ENCODE measurements at places on chromosomes 12 and 14. TPM values are rescaled to one million over a fixed set of nuclear protein-coding genes. Genes with fewer than 3 reads are reported as not detected.

KRT85 gene
- not detected for total RNA-seq

SPATA7 gene
- total RNA-seq = 46.1 TPM

RASSF9 gene
- 0.16 TPM for total RNA-seq

SPPL3 gene
- total RNA-seq = 84.1 TPM

OTUB2 gene
- 3.8 TPM for total RNA-seq

CLEC4E gene
- total RNA-seq = 8.6 TPM

SALL2 gene
- total RNA-seq = 40.5 TPM

TBX5 gene
- 1.6 TPM for total RNA-seq

HOXC9 gene
- total RNA-seq = not detected

MYO1H gene
- 0.56 TPM for total RNA-seq

SLC38A4 gene
- total RNA-seq = not detected

SDR9C7 gene
- 0.85 TPM for total RNA-seq

MEG3 gene
- total RNA-seq = 1,170 TPM

ANO2 gene
- 7.0 TPM for total RNA-seq

PLEK2 gene
- not detected for total RNA-seq

MGAT4C gene
- total RNA-seq = 10.8 TPM

ESRRB gene
- 0.39 TPM for total RNA-seq

CNTN1 gene
- total RNA-seq = 309 TPM

STXBP6 gene
- total RNA-seq = 53.1 TPM

B4GALNT1 gene
- total RNA-seq = 105 TPM
